ENCODE measurements at places on chromosomes 1 and 21.

GRCh38 chr1:190908691-190909090 is 431.0 kb upstream of the BRINP3 start:
- DNase-seq, result no peak

DNA sequence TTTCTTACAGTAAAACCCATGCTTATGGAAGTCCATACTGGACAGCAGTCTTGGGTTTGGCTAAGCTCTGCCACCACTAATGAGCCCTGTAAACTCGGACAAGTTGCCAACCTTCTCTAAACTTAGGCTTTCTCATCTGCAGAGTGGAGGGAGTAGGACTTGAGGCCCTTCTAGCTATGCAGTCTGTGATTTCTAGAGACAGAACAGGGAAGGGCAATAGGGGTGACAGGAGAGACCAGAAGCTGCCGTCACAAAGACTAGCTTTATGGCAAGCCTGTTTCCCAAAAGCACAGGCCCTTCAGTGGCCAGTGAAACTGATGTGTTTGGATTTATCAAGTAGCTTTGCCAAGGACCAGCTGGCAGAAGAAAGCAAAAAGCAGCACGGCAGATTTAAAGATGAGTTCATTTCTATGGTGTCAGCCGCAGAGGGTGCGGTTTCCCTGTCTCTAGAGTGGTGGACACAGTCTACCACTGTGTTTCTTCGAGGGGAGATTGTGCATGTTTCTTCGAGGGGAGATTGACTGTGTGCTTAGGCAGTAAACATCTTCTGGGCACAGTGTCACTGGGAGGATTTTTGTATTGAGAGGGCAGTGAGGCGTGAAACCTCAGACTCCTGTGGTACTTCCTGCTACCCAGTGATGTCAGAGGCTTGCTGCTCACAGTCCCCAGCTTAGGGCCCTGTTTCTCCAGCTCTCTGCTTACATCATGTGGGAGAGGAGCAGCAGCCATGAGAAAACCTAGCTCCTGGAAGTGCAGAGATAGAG is 119.0 kb downstream of the ROR1 start:
- no peak for DNase-seq

GRCh38 chr1:44256762-44257554 is 43.7 kb downstream of the DMAP1 start:
- DNase-seq, result no peak

DNA sequence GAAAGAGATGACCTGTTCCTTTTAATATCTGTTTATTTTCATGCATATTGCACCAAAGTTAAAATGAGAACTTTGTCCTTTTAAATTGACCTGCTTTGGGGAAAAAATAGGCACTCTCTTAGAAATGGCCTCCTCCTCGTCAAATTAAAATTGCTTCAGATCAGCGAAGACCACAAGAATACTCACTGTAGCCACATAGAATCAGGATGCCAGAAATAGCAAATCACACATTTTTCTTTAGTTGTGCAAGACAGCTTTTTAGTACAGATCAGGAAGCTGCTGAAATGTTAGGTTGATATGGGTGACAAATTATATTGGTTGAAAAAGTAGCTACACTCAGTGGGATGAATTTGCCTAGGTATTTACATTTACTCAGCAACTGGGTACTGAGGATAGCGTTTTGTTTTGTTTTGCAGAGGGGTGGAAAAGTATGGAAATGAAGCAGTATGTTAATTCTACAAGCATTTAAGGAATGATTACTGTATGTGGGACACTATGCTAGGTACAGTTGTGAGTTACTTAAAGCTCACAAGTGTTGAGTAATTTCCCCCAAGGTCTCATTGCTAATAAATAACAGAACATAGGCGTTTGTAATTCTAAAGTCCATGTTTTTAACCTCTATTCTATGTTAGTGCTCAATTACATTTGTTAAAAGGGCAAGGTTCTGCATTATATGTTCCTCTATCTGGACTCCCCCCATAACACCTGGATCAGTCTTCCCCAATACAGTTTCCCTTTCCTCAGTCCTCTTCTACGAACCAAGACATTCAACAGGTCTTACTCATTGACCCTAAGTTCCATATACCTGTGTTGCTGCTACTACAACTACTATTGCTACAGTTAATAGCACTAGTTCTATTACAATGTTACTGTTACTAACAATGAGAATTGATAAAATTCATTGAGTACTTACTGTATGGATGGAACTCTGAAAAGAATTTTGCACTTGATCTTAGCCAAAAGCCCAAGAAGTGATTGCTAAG is 99.4 kb upstream of the S1PR1 start:
- no peak for DNase-seq

DNA sequence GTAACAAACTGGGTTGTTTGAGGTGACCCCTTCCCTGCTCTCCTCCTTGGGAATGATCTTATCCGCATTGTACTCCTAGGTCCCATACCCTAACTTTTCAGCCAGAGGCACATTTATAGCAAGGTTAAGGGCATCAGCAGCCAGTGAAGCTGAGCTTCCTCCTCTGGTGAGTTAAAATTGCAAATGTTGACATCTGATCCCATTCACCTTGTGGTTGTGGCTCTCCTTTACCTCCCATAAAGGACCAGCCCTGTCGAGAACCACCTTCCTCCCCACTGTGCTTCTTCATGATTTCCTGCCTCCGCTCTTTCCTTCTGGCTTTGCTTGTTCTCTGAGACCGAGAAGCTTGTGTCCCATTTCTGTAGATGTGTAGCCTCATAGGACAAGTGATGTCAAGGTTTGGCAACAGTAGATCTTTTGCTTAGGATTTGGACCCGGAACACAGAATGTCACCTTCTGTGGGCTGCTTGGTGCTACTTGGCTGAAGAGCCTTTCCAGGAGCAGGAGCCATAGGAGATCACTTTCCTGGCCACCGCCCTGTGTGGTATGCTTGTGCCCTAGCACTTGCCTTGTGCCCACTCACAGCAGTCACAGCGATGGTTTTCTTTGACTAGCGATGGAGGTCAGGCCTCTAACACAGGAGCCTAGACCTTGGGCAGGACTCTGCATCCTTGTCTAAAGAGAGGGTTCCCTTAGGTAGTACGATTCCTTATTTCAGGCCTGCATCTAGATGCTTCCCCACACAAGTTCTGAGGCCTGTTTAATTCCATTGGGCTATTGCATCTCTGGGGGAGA is 18.8 kb downstream of the SZRD1 start:
- DNase-seq, result no peak

- no peak for DNase-seq
These were observed 4.6 kb upstream of the FNDC10 start for GRCh38 chr1:1604374-1605033.

GRCh38 chr1:154418062-154418921 is 13.1 kb downstream of the IL6R start:
- DNase-seq, result peak; percentile 98

DNA sequence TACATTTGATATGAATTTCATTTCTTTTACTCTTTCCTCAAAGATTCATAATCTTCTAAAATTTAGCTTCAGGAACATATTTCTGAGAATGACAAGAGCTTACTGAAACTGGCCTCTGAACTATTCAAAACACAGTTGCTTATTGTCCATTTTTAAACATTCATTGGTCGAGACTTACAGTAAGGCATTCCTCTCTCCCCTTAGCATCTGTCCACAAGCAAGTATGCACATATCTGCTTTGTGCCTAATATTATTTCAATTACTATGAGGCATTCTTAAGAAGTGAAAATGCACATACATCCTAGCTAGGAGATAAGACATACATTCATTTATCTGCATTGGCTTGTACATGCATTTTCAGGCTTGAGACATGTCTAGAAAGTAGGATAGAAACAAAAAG is 488.7 kb downstream of the PTBP2 start:
- no peak for DNase-seq

DNA sequence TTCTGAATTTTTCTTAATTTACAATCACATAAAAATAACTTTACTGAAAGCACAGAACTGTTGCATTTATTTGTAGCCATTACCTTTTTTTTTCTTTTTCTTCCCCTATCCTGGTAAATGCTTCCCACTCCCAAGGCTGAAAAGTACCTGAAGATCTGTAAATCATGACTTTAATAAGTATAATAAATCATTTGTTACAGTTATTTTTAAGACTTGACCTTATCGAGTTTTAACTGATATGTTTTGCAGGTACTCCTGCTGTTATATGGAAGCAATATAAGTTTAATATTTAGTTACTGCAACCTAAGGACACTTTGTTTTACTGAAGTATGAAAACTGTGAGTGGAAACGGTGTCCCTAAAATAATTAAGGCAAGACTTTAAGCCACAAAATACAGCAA is 142.6 kb downstream of the TTLL7 start:
- DNase-seq, result no peak

GRCh38 chr1:245802941-245803665 is 648.3 kb downstream of the KIF26B start:
- no peak for DNase-seq

DNA sequence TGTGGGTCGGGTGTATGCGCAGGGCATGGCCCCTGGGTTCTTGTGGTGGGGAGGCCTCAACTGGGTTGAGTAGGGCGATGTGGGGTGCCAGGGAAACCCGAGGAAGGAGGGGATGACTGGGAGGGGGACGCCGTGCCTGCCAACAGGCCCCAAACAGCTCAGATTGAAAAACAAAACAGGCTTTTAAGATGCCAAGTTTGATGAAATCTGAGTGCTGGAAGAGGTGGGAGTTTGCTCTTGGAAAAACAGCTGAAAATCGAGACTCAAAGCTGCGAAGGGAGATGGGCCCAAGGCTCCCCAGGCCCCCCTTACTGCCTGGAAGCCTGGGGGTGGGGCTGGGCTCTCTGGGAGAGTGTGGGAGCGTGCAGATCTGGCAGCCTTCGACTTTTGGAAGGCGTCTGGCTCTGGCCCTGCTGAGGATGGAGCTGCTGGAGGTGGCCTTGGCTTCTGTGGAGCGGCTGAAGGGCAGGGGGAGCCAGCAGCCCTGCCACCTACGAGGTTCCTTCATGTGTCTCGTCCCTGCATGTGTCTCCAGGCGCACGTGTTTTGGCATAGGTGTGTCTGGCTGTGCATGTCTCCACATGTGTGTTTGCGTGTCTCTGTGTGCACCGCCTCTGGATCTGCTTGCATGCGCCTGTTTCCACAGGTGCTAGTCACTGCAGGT is 33.3 kb downstream of the PTPRF start:
- no peak for DNase-seq

DNA sequence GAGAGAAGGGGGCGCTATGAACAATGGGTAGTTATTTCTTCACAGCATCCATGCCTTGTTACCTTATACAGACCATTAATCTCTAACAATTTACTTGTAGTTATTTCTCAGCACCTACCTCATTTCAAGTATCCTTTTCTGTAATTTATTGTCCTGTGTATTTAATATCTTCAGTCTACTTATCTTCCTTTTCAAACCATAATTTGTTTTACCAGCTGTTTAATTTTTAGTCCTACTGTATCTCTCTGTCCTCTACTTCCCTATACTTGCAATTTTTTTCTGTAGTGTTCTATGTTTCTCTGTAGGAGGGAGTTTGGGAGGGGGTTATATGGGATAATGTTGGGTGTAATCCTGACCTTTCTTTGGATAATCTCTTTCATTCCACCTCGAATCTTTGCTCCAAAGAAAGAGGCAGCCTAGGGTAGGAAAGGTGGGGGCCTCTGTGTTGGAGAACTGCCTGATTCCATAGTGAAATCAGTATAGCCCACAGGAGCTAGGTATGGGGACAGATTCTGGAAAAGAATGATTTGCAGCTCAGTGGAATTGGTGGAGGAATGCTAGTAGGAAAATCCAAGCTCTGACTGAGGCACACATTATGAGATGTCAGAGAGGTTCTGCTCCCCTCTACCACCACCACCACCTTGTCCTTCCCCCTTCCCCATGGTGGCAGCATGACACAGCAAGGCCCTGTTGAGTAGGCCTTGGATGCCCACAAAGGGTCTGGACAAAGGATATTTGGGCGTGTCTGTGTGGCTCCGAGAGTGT is 642 bp downstream of the MLLT11 start:
- DNase-seq, result no peak

DNA sequence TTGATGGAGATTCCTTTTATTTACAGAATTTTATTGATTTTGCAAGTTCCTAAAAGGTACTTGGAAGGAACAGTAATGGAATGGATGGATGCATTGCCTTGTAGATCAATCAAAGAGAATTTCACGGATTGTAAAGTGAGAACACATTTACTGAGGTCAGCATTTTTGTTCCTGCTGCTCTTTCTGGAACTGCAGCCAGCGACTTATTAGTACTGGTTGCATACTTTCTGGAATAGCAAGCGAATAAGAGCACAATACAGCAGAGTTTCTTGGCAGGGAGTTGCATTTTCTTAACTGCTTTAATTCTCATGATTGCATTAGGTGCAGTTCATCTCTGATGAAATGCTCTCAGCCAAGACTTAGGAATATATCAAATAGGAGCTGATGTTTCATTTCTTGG is 106.1 kb upstream of the CHODL start:
- DNase-seq, result no peak

GRCh38 chr1:21287905-21288514 is 2.3 kb downstream of the ECE1 start:
- no peak for DNase-seq

DNA sequence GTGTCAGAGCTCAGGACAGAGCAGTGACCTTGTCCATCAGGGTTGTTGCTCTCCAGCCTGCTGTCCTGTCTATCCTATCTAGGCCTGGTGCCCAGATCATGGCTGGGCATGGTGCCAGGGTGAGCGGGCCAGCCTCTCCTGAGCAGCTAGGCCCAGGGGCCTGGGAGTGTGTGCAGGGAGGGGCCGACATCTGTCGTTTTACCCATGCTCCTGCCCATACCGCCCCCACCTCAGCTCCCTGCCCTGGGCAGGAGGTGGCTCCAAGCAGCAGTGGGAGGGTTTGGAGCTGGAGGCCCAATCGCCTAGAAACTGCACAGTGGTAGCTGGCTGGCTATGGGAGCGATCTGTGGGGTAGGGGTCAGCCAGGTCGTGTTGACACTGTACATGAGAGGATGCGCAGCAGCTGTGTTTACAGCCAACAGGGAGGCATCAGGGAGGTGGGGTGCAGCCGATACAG is 6.5 kb downstream of the INSRR start:
- DNase-seq, result peak; percentile 98

DNA sequence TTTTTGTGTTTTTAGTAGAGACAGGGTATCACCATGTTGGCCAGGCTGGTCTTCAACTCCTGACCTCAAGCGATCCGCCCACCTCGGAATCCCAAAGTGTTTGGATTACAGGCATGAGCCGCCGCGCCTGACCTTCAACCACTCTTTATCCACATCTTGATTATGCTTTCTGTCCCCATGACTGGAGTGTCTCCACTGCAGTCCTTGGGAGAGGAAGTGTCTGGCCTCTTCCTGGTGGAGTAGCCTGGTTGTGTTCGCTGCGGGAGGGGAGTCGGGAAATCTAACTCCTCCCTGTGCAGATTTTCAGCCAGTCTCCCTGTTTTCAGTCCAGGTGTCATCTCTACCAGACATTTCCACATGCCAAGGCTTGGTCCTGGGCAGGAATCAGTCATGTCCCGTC is 9.7 kb downstream of the KISS1 start:
- no peak for DNase-seq

GRCh38 chr1:7410156-7410555 is 360.9 kb upstream of the VAMP3 start:
- DNase-seq, result no peak

- DNase-seq, result no peak
These were observed 89.8 kb downstream of the UCK2 start for GRCh38 chr1:165917166-165917565.

GRCh38 chr1:154609398-154610380 is 1.7 kb upstream of the ADAR start:
- no peak for DNase-seq
